ENCODE measurements at places on chromosomes 3 and 15.

DNA sequence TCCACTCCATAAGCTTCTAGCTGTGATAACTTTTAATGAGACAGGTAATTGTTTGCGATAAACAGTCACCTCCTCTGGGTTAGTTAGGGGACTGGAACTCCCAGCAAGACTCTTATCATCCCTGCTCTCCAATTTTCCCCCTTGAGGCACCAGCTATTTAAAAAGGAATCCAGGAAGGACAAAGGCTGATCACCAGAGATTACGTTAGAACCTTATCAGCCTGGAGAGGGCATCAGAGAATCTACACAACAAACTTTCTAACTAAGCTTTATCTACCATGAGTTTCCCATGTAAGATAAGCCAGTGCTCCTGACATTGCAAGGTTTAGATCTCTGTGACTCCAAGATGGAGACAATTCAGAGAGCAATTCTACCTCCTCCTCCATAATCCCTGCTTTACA, 31.3 kb downstream of the GPR176 start:
- DNase-seq, result no peak

- no peak for DNase-seq
These were observed 6.1 kb downstream of the RHCG start for GRCh38 chr15:89490081-89490813.

- DNase-seq, result no peak
These were observed 28.5 kb downstream of the RFTN1 start for GRCh38 chr3:16484984-16485383.

GRCh38 chr3:66493458-66494099, 7.2 kb downstream of the LRIG1 start:
- no peak for DNase-seq

DNA sequence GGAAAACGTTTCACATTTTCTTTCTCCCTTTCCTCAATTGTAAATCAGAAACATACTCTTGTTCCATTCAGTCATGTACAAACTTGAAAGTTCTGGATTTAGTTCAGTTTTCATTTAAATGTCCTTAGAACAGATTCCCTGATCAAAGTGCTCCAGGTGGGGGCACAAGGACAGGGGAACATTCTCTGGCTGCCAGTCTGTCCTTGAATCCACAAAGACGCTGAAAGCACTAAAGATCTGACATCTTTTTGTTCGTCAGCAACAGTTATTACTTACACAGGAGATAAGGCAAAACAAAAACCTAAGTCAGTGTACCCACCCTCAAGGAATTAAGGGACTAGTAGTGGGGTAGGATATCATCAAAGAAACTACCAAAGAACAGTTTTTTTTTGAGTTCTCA, 139.2 kb downstream of the GHSR start:
- DNase-seq, result no peak

- no peak for DNase-seq
These were observed 10.8 kb downstream of the GPR15 start for GRCh38 chr3:98542623-98543022.

DNA sequence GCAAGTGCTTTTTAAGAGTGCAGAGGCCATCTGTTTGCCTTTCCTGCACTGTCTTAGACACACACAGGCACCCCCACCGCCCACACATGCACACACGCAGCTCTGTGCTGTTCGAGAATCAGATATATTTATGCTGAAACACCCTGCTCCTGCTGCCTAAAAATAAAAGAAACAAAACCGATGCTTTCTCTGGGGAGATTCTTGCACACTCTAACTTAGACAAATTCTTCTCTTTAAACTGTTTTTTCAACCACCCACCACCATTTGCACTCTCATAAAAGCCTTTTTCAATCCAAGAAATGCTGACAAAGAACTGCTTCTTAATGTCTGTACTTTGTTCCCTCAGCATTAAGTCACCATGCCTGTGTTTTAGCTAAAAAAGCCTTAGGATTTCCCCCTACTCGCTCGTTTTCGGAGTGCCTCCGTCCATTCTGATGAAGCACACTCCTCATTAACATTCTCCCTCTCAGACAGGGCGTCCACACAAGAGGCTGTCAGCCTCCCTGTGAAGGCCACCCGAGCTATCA, 26.2 kb downstream of the SLC12A8 start:
- DNase-seq, result no peak

- no peak for DNase-seq
These were observed 502.7 kb downstream of the SOX2 start for GRCh38 chr3:182214416-182214815.

- no peak for DNase-seq
These were observed 32.4 kb upstream of the CDV3 start for GRCh38 chr3:133540896-133541674.

GRCh38 chr3:158863247-158863646, 61.4 kb downstream of the MFSD1 start:
- DNase-seq, result no peak
